ENCODE measurements at places on chromosomes 2 and 18.
A peak's percentile ranks its signal among the peaks of the same experiment; 100 is the strongest.

- DNase-seq = no peak
These were observed 148.7 kb downstream of the RAPGEF4 start for GRCh38 chr2:172884336-172884735.

DNA sequence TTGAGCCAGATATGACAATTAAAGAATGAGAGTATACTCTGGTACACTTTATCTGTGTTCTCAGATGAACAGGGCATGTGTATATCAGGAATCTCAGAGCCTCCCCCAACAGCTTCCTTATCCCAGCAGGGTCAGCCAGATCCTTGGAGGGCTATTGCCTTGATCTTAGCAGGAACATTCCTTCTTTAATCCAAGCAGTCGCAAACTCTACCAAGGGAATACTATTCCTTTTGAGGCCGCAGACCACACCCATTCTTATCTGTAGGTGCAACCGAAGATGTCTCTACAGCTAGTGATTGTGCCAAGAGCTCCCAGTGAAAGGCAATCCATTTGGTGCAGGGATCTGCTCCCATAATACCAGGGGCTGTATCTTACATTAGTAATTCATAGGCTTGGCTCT, 118.3 kb upstream of the DOK6 start:
- no peak for DNase-seq

GRCh38 chr18:74284980-74285355, 6.8 kb downstream of the CYB5A start:
- no peak for DNase-seq

DNA sequence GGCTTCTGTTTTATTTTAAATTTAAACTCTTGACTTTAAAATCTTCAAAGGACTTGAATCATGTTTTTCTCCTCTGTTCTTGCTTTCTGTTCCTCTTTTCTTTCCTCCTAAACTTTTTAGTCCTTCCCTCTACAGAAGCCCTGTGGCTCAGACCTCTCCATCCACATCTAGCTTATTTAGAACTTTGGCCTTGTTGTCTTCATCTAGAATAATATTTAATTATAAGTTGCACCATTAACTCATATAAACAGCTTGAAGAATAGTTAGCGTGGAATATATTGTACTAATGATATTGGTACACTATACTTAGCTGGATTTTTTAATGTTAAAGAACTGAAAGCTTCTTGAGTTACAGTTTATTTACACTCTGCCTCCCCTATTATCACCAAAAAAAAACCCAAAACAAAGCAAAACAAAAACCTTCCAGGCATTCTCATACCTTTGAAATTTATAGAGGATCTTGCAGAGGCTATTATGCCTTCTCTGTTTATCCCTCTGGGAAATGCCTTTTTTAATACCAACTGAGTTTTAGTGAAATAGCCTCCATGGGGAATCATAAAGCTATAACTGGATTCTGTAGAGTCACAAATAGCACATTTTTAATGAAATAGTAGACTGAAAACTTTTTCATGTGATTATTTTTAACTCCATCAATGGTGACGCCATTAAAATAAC, 9.2 kb upstream of the CCDC141 start:
- no peak for DNase-seq

- peak; percentile 66 for DNase-seq
These were observed 21.0 kb upstream of the PAX3 start for GRCh38 chr2:222319586-222320435.

GRCh38 chr18:8091035-8091434, 518.2 kb upstream of the RAB12 start:
- no peak for DNase-seq

DNA sequence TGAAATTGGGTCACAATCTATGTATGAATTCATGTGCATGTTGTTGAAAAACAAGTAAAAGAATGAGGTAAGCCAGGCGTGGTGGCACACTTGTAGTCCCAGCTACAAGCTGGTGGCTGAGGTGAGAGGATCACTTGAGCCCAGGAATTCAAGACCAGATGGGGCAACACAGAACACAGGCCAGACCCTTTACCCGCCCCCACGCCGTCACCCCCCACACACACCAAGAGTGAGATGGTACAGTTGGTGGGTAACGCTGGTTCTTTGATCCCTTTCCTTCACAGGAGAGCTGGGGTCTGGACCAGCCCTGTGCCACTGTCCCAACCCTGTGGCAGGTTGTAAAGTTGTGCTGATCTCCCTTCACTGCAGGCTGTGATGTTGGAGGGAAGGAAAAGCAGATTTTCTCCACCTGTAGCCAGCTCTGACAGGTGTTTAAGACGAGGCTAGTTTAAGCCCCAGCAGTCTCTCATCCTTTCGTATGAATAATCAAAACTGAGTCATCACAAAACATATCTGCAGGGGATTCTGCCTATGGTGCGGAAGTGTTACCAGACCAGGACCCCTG, 13.6 kb downstream of the B3GNT2 start:
- DNase-seq = no peak

DNA sequence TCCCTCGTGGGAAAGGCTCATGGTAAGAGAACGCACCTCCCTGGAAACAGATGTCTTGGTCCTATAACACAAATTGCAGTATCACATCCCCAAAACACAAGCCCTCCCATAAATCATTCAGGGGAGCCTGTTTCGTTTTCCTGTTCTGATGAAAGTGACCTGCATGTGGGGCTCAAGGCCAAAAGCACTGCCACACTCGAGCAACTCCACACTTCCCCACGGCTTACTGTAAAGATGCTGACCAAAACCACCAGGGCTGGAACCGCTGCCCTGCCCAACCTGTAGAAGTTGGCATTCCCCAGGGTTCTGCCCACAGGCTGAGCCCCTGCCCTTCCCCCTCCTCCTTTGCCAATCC, 139.7 kb downstream of the BCL11A start:
- no peak for DNase-seq

- DNase-seq = no peak
These were observed 728.9 kb downstream of the SUCLG1 start for GRCh38 chr2:83730223-83730622.

- DNase-seq = peak; percentile 37
These were observed at the start of gene C1GALT1C1L for GRCh38 chr2:43676322-43677050. C1GALT1C1L (minus strand) TSS chr2:43676429; CDS start chr2:43676322, 107 bp downstream.

DNA sequence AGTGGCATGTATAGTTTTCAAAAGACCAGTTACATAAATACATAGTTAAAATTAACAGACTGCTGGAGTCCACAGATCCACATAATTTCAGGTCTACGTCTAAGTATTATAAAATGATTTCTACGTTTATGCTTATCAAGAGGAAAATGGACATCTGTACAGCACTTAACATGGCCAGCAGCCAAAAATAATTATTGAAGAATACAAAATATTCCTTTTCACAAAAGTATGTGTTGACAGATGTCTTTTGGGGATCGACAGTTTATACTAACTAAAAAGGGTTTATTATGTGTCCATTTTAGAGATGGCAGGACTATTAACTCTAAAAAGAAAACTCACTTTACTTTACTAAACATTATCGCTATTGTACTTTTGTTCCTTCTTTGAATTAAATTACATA, 112.9 kb upstream of the RNU4ATAC start:
- DNase-seq = no peak

- DNase-seq = no peak
These were observed 521.3 kb upstream of the SALL3 start for GRCh38 chr18:78458356-78458755.

GRCh38 chr2:18722101-18722500, 132.7 kb upstream of the NT5C1B start:
- DNase-seq = no peak

DNA sequence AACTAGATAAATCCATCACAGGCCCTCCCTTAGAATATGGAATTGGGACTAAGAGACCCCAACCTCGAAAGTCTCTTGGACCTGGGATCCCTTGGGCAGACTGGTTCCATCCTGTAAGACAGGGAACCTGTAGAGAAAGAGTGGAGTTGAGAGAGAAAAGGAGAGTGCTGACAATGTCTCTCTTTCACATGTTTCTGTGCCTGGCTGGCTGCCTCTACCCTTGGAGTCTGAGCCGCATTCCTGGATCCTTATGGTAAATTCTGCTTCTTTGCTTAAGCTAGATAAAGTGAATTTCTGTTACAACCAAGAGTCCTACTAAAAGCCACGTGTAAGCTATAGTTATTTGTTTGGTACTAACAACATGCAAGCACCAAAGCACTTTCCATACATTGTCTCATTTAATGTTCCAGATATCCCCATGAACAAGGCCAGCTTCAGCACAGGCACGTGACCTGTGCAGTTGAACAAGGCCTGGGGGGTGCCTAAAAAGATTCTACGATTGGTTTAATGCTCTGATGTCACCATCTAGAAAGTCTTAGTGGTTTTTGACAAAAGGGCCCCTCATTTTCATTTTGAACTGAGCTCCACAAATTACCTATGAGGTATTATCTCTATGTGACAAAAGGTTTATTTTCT, 2.1 kb upstream of the PUM2 start:
- peak; percentile 80 for DNase-seq

- no peak for DNase-seq
These were observed 36.1 kb downstream of the RRM2 start for GRCh38 chr2:10158681-10159080.

DNA sequence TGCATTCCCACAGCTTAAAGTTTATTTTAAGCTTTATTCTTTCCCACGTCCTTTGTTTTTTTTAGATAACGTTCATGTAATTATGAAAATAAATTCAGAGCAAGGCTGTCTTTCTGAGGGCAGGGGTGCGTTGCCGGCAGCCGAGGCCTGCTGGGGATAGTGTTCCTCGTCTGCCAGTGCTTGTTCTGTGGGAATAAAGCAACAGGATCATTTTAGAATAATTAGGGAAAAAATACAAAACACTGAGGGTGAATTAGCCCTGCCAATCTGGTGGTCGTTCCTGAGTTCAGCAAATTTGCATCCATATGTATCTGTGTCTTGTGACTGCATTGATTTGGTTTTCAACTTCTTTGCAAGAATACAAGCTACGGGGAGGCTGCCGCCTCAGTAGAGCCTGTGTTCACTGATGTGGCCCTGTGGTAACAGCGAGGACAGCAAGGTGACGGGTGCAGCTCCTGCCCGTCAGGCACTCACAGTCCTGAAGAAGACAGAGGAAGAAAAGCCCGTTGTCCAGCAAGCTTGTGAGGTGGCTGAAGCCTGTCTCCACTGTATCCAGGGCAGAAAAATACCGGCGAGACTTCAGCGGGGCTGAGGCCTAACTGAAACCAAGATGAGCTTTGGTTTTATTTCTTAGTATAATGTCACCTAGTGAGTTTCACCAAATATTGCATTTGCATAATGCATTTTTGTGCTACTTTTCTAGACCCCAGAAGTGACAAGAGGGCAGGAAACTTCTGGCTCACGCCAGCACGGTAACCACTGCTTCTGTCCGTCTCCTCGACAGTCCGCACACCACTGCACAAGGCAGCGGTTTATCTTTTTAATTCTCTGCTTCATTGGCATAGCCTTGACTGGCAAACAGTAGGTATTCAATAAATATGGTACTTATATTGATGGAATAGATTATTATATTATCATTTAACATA, 64.5 kb downstream of the SH3YL1 start:
- no peak for DNase-seq
